ENCODE measurements at places on chromosomes 5 and 9.

DNA sequence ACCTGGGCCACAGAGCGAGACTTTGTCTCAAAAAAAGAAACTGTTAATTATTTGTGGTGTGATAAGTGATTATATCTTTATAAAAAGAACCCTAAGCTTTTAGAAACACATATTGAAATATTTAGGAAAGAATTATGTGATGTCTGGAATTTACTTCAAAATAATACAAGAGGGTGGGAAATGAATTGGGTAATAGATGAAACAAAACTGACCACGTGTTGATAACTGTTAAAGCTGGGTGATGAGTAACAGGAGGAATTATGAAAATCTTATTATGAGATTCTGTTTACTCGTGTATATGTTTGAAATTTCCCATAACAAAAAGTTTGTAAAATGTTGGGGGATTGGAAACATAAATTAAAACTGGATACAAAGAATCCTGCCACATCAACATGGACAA lies 33.0 kb upstream of the PPP2CA start:
- no peak for DNase-seq

GRCh38 chr5:170513856-170514525 lies 10.2 kb downstream of the KCNIP1 start:
- DNase-seq: no peak

- peak; percentile 11 for DNase-seq
These were observed 92.6 kb downstream of the SH3TC2 start for GRCh38 chr5:148970228-148970627.

DNA sequence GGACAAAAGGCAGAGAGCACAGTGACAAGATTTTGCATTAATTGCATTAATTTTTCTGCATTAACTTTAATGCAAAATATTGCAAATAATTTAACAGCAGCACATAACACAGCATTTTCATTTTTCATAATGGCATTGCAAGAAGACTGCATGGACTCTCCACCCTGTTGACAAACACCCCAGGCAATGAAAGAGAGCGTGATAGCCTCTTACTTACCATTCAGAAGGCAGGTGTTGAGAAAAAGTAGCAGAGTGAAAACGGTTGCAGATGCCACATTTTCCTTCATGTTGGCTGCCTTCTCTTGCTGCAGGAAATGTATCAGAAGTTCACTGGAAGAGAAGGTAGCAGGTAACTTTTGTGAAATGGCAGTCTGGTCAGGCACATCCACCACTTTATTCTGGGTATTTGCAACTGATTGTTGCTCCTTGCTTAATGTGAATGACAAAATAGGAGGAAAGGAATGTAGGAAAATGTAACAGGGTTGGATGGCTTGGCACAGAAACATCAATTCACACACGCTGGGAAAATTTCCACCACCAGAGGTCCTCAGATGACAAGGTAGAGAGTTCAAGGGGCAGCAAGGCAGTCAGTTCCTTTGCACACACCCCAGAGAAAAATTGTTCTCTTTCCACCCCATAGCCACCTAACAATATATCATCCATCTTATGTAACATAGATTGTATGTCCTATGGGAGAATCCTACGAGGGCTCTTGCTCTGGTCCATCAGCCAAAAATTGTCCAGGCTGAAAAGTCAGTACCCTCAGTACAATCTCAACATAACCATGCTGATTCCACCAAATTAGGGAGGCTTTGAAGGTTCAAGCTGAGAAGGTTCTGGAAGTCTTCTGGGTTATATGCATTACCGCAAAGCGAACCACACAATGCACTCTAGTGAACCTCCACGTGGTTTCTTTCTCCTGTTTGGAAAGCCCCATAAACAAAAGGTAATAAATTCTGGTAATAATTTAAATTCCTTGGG lies 41.9 kb upstream of the AGXT2 start:
- peak; percentile 17 for DNase-seq

GRCh38 chr9:69831611-69832010 lies 11.0 kb downstream of the CFAP95 start:
- DNase-seq: no peak

- no peak for DNase-seq
These were observed 117.7 kb downstream of the TARS1 start for GRCh38 chr5:33558489-33558888.

GRCh38 chr5:35230038-35230611 lies at the start of gene PRLR:
Gene PRLR (minus strand): TSS chr5:35230487. CDS start chr5:35089620, 140,867 bp downstream.
- no peak for DNase-seq

DNA sequence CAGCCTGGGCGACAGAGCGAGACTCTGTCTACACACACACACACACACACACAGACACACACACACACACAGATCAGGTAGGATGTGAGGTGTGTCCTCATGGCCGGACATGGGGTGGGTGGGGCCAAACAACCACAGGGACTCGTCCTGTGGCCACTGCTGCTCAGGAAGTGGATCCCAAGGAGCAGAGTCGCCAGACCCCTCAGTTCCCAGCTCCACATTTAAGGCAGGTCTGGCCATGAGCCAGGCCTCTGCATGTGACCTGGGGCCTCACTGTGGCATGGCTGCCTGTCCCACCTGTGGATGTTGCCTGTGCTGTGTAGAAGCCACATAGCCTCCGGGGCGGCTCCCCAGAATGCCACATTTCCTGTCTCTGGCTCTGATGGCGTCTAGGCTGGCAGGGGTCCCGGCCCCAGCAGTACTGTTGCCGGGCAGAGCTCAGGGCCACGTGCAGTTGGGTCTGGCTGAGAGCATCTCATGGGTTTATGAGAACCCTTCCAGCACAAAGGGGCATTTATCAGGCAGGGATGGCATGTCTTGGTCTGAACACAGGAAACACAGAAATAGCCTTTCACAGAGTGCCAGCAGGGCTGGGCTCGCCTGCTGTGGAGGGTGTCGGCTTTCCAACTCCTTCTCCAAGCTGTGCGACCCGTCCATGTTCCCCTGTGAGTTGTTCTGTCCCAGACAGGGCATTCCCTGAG lies 9.9 kb upstream of the NINJ1 start:
- no peak for DNase-seq

DNA sequence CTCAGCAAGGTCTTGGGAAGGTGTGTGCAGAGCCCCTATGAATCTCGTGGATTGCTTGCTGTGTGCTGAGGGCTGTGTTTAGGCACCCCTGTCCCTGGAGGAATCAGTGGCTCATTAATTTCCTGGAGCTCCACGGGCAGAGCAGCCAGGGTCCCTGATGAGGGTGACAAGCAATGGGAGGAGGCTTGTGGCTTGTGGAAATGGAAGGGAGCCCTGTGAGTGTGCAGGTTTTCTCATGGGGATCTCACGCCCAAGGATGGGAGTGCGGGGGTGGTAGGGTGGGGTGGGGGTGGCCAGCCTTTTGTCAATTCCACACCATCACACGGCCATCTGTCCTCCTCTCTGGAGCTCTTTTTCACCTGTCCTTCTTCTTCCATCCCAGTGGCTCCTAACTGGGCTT lies 25.3 kb downstream of the PHF2 start:
- DNase-seq: no peak

GRCh38 chr5:43042626-43043399 lies 2.7 kb upstream of the ANXA2R start:
- peak; percentile 79 for DNase-seq

DNA sequence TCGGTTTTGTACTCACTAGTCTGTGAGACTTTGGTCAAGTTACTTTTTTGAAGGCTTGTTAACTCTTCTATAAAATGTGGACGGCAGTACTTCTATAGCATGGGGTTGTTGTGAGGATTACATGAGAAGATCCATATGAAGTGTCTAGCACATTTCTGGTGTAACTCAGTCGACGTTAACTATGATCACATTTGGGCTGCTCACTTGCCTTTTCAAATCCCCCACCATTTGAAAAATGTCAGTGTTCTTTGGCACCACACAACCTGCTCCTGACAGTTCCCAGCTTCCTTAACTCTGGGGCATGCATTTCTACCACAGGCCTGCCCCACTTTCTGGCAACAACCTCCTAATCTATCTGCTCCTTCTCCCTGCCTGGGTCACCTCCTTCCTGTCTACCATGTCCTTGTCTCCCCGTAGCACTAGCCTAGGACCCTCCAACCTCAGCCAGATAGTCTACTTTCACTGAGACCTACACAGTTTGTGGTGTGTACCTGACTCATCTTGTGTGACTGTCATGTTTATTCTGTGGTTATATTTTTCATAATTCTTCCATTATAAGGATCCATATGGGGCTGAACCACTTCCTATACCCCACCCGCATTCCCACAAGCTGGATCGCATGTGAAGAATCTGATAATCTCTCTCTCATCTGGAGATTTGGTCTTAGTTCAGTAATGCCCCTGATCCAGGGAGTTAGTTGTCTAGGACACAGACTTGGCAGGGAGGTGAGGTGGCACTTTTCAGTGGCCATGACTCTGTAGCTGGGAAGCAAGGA lies 30.2 kb upstream of the BASP1 start:
- no peak for DNase-seq

DNA sequence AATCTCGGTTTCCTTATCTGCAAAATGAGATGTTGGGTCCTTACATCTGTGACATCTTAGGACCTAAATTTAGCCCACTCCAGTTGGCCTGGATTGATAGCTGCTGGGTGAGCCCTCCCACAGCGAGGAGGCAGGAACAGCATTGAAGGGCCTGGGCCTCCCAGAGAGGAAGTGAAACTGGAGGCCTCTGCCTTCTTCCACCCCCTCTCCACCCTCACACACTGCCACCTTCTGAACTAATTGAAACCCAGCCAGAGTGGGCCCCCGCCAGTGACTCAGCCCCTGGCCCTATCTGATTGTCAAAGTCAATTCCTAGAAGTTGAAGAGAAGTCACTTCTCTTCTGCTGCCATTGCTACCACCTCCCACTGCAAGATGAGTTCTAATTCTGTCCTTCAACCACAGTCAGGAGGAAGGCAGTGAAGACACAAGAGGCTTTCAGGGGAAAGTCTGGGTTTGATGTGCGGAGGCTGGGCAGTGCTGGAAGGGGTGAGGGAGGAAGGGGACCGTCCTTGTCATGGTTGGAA lies 55.2 kb upstream of the NEK6 start:
- DNase-seq: no peak

DNA sequence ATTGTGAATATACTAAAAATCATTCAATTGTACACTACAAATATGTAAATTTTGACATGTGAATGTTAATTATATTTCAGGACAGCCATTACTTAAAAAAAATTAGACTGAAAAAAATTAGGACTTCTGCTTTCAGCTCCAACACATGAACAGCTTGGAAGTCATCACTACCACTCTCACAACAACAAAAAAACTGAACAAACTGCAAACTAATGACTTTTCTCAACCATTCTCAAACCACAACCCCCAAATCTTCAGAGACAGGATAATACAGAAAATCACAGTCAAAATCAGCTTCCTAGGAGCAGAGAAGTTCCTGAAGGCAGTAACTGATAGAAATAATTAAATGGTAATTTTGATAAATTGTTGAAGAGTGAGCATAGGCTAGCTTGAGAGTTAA lies 686.4 kb downstream of the TLE1 start:
- DNase-seq: no peak

DNA sequence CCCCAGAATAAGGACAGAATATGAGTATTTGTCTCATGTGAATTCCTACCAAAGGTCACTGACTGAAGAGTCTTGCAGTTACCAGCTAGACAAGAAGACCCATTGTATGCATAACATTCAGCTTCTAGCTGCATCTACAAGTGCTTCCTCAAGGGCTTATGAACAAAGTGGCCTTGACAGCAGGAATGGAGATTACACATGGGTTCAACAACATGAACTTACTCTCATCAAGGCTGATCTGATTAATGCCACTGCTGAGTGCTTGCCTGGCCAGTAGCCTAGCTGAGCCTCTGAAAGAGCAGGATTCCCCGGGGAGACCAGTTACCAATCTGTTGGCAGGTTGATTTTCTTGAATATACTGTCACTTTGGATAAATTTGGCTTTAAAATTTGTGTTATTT lies 76.7 kb upstream of the CHD1 start:
- DNase-seq: no peak

- no peak for DNase-seq
These were observed 142.1 kb downstream of the LHFPL2 start for GRCh38 chr5:78506261-78507024.

GRCh38 chr9:114117614-114117995 lies 18.5 kb upstream of the KIF12 start:
- no peak for DNase-seq

DNA sequence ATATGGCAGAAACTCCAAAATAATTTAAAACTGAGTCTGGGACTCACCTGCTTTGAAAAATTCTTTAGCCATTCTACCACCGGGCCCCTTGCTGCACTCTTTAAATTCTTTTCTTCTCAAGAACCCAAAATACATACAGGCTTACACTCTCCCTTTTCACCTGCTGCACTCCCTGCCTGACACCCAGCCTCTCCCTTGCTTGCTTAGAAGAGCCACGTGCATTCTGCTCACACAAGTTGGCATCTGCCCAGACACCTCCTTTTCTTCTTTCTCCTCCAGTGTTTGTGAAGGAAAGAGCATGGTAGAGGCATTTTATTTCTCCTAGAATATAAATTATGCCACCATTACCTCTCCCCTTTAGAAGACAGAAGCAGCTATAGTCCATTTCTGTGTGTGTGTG lies 39.0 kb upstream of the AOPEP start:
- DNase-seq: no peak

GRCh38 chr9:132728497-132728896 lies 58.2 kb downstream of the GTF3C4 start:
- DNase-seq: no peak

DNA sequence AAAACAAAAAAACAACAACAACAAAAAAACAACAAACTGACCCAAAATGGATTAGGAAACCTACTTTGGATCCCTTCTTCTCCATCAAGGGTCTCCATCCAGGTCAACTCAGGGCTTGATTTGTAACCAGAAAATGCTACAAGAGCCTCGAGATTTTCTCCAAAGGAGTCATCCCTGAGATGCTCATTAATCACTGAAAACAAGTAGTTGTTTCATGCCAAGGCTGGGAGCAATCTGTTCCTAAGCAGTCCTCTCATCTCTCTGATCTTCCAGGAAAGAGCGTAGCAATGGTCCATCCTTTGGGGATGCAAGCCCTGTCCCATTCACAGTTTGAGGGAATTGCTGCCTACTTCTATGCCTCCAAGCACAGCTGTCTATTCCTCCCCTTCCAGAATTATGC lies 203.0 kb upstream of the MAP3K1 start:
- DNase-seq: no peak

GRCh38 chr5:55485073-55485472 lies 49.7 kb downstream of the PLPP1 start:
- DNase-seq: no peak

DNA sequence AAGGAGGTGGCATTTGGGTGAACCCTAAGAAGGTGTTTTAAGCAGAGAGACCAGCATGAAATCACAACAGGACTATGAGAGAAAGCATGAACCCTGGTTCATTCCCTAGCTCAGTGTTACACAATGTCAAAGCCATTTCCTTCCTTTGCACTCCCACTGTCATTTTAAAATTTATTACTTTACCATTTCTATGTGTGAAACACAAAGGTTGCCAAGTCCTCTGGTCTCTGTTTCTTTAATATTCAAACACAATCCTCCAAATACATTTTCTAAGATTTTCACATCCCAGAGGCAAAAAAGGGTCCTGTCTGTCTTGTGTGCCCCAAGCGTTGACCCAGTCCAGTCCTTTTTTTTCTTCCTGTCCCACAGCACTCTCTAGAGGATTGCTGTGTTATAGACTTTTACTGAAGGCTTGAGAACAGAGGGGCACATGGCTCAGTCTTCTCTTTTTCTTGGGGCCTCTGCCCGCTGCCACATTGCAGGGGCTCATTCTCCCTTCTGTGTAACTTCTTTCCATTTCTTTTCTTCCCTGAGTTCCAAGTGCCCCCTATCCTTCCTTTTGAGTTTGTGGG lies 78.6 kb upstream of the SLC28A3 start:
- no peak for DNase-seq

All from NCI-H1092 (cell line).